Chondrocyte (in vitro differentiated cells): ENCODE measurements at places on chromosomes 6 and 20.

- no peak for DNase-seq
Measured at GRCh38 chr20:7523288-7523687, 417.0 kb downstream of the HAO1 start.

DNA sequence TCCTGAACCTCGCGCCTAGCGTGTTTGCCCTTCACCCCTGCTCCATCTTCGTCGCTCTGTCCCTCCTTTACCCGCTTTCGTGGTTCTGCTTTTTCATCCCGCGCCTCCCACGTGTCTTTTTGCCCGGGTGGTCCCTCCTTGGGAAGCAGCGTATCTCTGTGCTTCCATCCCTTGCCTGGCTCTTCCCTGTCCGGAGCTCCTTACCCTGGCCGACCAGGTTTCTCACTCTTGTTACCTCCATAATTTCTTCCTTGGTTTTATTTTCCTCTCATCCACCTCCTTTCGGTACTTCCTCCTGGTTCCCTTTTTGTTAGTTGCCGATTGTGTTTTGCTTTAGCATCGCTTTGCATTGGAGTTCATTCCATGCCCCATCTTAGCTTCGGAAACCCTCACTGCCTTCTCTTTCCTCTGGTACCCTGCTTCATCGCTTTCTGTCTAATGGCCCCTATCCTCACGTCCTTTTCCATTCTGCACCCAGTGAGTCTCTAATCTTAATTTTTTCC is 735 bp downstream of the FAM135A start:
- no peak for DNase-seq

GRCh38 chr6:63649269-63649668 is 13.7 kb downstream of the PHF3 start:
- no peak for DNase-seq

DNA sequence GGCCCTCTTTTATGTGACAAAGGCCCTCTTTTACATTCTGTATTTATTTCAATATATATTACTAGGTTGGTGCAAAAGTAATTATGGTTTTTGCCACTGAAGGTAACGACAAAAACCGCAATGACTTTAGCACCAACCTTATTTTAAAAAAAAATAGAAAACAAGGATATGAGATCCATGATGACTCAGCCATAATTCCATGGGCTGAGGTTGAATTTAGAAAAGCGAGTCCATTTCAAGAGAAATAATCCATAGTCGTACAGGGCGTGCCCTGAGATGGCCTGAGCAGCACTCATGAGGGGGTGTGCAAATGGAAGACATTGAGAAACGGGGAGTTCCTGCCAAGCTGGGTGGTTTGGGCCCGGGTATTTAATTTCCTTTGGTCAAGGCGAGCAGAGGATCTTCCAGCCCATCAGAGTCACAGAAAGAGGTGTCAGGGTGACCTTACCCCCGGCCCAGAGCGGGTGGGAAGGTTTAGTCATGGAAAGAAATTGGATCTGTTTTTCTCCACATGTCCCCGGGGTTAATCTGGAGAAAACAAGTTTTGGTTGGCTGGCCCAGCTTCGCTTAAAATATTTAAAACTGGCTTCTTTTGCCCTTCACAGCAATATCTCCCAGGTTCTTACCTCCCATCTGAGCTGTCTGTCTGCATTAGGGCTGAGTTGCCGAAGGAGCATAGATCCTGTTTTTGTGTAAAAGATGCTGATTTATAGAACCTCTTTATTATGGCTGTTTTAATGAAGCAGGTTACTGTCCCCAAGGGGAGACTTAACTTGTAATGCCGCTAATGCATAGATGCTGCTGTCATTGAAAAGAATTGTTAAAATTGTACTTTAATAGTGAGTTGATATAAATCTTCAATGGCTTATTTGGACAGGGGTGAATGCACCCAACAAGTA is 255.6 kb downstream of the PREX1 start:
- DNase-seq: no peak

DNA sequence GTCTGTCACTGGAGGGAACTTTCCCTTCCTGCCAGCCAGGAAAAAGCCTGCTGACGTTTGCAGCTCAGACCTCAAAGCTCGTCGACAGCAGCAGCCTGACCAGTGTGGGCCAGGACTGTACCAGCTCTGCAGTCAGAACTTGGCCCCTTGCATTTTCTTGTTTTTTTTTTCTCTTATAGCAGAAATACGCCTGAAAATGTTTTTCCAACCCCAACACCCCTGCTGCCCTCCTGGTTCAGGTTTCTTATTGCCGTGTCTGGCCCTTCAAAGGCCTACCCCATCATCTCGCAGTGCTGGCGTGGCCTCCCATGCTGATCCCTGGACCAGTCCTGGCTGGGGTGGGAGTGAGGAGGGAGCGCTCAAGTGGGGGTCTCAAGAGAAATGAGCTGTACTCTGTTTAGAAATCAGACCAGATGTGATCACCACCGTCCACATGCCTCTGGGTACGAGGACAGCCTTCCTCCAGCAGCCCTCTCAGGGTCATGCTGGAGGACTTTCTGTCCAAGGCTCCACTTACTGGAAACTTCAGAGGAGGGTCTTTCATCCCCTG is 169.0 kb downstream of the FOXC1 start:
- DNase-seq: no peak

GRCh38 chr20:59030911-59031563 is 1.1 kb downstream of the ATP5F1E start:
- no peak for DNase-seq
